ENCODE measurements at places on chromosomes 11 and 22. TPM values are rescaled to one million over a fixed set of nuclear protein-coding genes. Genes with fewer than 3 reads are reported as not detected.
A peak's percentile ranks its signal among the peaks of the same experiment; 100 is the strongest.

The MUC5B gene
- total RNA-seq = not detected

The RFPL2 gene
- total RNA-seq = not detected

The GRM5 gene
- total RNA-seq = not detected

The TSPAN18 gene
- total RNA-seq = 24.0 TPM

The UPK3A gene
- 0.79 TPM for total RNA-seq

The RASSF10 gene
- not detected for total RNA-seq

The CST6 gene
- total RNA-seq = not detected

The ABCC8 gene
- not detected for total RNA-seq

GRCh38 chr11:102177126-102177525, 66.9 kb downstream of the YAP1 start:
- no peak for DNase-seq

DNA sequence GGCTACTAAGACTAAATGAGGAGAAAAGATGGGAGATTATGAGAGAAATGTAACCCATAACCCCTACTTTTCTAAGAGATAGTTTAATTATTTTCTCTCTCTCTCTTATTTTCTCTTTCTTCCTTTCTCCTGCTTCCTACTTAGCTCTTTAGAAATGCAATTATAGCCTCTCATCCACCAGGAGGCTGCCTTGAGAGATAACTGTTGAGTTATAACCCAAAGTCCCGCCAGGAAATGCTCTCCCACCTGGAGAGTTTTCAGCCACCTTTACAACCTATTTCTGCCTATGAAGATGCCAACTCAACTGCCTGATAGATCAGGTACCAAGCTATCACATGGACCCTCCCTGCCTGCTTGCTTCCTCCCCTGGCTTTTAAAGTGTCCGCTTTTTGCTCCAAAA, 34.0 kb upstream of the TMEM123 start:
- no peak for DNase-seq

- DNase-seq = no peak
These were observed 10.5 kb downstream of the GTF2H1 start for GRCh38 chr11:18332891-18333290.

DNA sequence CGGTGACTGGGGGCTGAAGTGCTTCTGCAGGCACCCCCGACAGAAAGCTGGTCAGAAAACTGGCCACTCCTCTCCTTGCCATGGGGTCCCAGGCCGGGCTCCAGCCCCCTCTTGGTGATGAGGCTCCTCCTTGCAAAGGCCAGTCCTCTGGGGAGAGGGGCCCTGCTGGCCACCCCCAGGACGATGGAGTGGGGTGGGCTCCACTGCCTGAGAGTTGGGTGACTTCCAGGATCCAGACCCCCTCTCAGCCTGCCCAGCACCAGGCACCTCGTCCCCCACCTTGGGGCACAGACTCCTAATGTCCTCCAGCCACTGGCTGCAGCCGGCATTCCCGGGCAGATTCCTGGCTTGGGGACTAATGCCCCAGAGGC, 441 bp upstream of the RPS6KA4 start:
- no peak for DNase-seq

DNA sequence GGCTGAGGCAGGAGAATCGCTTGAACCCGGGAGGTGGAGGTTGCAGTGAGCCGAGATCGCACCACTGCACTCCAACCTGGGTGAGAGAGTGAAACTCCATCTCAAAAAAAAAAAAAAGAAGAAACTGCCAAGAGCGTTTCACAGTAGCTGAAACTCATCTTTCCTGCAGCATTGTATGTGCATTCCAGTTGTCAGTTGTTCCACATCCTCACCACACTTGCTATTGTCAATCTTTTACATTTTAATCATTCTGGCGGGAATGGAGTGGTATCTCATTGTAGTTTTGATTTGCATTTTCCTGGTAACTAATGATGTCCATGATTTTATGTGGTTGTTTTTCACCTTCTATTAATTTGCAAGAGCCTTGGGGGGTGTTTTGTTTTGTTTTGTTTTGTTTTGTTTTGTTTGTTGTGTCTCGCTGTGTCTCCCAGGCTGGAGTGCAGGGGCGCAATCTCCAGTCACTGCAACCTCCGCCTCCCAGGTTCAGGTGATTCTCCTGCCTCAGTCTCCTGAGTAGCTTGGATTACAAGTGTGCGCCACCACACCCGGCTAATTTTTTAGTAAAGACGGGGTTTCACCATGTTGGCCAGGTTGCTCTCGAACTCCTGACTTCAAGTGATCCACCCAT, 8.1 kb upstream of the GNB1L start:
- DNase-seq = no peak

- DNase-seq = no peak
These were observed 60.7 kb upstream of the CCDC89 start for GRCh38 chr11:85746670-85747069.

- DNase-seq = no peak
These were observed 1.6 kb downstream of the OR10A2 start for GRCh38 chr11:6864438-6864837.

GRCh38 chr11:21896746-21897602, 295.9 kb upstream of the ANO5 start:
- no peak for DNase-seq

DNA sequence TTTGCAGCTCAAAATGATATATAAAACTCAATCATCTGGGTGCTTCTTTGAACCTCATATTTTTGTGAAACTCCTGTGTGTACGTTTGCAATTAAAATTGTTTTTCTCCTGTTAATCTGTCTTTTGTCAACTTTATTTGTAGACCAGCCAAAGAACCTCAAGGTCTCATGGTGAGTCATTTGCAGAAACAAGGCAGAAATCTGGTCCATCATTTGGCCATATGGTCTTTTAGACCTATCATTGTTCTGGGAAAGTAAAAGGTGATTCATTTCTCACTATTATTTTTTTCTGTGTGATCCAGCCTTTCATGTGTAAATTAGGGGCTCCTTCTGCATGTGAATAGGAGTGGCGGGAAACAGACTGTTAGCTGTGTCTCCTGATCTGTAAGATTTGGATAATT, 399.1 kb upstream of the DDI1 start:
- no peak for DNase-seq

DNA sequence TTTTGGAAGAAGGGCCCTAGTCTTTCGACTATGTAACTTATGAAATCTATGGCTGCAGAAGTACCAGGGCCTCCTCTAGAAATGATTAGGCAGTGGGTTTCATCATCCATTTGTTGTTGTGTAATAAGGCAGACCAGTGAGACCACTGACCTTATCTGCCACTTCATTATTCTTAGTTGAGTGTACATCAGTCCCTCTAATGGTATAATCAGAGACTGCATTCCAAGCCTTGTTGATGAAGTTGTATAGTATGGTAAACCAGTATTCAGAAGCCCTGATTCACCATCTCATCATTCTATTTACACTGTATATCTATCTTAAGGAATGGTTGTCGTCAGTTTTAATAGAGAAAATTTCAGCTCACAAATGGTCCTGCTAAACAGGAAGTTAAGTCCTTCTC, 32.2 kb upstream of the GRIA4 start:
- no peak for DNase-seq

DNA sequence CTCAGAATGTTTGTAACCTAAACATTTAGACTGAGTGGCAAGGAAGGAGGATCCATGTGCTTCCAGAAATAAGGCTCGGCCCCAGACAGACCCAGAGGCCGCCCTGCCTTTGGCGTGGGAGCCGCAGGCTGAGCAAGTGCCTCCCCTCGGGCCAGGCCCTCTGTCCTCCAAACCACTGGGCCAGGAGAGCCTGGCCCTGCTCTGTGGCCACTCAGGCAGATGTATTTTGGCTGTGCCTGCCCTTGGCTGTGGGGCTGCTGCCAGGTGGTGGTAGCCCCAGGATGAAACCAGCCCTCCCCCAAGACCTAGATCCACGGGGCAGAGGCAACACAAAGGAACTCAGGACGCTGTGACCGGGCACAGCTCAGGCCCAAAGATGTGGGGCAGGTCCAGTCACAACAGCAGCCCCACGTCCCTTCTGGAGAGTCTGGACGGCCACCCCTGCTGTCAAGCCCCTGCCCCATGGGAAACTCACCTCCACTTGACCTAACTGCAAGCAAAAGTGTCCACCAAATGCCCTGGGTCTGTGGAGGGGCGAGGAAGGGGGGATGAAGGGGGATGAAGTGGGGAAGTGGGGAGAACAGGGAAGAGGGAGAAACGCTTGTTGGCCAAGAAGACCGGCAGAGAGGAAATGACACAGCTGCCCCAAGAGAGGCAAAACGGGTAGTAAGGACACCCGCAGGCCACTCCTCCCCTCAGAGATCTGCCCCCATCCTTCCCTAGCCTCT, 24.0 kb downstream of the PISD start:
- DNase-seq = peak; percentile 89

DNA sequence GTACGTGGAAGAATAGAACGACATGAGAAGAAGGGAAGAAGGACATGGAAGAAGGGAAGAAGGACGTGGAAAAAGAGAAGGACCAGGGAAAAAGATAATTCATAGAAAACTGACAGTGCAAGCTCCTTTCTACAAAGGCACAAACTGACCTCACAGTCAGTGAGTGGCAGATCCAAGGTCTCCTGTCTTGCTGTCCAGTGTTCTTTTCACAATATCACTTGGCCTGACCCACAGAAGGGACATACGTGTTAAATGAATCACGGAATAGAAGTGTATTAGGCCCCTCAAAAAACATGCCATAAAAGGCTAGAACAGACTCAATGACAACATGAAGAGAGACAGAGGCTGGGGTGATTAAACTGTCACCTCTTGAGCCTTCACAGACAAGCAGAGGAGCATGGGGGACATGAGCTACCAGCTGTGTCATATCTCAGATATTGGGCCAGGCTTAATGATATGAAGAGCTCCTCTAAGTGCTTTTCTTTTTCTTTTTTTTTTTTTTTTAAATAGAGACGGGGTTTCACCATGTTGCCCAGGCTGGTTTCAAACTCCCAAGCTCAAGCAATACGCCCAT, 4.6 kb downstream of the ASCC2 start:
- no peak for DNase-seq

DNA sequence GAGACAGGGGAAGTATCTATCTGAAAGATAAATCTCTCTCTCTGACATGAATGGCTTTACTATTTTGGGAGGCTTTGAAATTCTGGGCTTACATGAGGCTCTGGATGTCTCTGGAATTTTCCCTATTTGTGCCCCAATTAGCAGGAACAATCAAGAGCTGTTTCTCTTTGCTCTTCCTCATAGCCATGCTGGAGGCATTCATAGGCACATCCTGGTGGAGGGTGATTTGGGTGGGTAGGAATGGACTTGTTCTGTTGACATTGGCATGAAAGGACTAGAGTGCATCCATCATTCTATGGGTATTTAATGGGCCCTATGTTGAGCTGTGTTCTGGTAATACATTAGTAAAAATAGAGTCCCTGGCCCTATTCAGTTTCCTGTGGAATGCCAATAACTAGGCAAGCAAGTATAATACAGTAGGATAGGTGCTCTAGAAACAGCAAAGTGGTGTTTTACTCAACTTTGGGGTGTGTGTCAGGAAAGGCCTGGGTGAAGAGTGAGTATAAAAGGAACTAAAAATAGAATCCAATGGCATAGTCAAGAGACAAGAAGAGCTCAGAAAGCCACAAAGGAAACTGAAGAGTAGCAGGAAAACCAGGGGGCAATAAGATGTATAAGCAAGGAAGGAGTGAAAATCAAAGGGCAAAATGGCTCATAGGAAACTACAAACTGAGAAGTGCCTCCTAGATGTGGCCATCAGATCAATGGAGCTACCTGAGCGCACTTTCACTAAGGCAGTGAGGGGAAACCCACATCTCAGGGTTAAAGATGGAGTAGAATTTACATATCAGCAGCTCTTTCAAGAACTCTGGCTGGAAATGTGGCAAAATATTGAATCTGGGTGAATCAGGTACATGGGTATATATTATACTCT, 45.0 kb downstream of the CWC15 start:
- DNase-seq = no peak

GRCh38 chr11:85029964-85030363, 597.2 kb downstream of the DLG2 start:
- no peak for DNase-seq

GRCh38 chr11:27910186-27910931, 197.6 kb downstream of the KIF18A start:
- DNase-seq = no peak

- DNase-seq = no peak
These were observed 263.3 kb upstream of the POU2AF2 start for GRCh38 chr11:110982214-110982613.

DNA sequence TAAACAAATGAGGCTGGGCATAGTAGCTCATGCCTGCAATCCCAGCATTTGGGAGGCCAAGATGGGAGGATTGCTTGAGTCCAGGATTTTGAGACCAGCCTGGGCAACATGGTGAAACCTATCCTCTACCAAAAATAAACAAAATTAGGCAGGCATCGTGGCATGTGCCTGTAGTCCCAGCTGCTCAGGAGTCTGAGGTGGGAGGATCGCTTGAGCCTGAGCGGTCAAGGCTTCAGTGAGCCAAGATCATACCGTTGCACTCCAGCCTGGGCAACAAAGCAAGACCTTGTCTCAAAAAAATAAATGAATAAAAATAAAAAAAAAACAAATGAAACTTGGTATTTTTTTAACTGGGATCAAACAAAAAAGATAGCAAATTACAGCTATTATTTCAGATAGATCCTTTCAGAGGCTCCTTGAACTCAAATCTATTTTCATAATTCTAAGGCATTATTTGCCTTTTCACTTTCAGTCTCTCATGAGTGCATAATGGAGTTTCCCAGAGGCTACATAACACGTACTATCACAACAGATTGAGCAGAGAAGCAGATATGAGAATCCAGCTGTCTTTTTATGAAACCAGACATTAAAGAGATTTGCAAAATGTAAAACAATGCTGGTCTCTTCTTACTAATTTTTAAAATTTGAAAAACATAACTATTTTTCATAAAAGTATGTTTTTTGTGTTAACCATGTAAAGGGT, 23.1 kb downstream of the DDIAS start:
- peak; percentile 19 for DNase-seq

GRCh38 chr11:35794850-35795249, 132.3 kb downstream of the TRIM44 start:
- DNase-seq = no peak

GRCh38 chr11:68471360-68472340, 11.1 kb downstream of the PPP6R3 start:
- DNase-seq = peak; percentile 43

- DNase-seq = no peak
These were observed 1003.2 kb downstream of the NTM start for GRCh38 chr11:132373405-132374143.

GRCh38 chr11:125929445-125930075, 16.3 kb upstream of the VSIG10L2 start:
- peak; percentile 61 for DNase-seq

DNA sequence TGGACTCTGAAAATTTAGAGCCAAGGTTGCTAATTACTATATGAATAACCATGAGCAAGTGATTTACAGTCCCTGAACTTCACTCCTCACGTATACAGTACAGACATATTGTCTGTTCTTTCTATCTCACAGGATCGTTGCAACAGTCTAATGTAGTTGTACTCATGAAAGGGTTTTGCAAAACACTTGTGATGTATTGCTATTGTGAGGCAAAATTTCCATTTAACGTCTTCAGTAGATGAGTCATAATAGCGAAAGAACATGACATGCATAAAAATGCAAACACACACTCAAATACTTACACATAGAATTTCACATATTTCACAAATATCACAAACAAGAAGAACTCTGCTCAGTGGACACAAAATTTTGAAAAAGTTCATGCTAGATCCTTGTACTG, 134.6 kb upstream of the TRPC6 start:
- no peak for DNase-seq

GRCh38 chr11:33695051-33695566, 5.5 kb downstream of the C11orf91 start:
- no peak for DNase-seq

- DNase-seq = no peak
These were observed 8.7 kb upstream of the NXPE4 start for GRCh38 chr11:114604179-114604813.
